ENCODE measurements at places on chromosomes 2 and 18.
A peak's percentile ranks its signal among the peaks of the same experiment; 100 is the strongest.

GRCh38 chr2:127261804-127262406 is 32.0 kb downstream of the ERCC3 start:
- DNase-seq = no peak

DNA sequence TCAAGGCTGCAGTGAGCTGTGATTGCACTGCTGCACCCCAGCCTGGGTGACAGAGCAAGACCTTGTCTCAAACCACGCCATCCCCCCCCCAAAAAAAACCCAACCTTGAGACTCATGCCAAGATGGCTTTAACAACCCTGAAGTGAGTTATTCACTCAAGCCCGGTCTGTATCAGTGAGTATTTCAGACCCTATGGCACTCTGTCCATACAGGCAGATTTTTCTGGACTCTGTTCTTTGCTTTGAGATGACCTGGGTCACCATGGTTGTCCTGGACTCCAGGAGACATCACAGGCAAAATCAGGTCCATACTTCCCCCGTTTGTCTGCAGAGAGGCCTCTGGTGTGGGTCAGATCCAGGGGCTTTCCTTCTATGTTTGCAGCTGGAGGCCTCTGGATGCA is 91.7 kb downstream of the TGOLN2 start:
- DNase-seq = no peak

- no peak for DNase-seq
These were observed 4.4 kb upstream of the DSC3 start for GRCh38 chr18:31046916-31047315.

- no peak for DNase-seq
These were observed 56.0 kb downstream of the EN1 start for GRCh38 chr2:118791483-118791882.

DNA sequence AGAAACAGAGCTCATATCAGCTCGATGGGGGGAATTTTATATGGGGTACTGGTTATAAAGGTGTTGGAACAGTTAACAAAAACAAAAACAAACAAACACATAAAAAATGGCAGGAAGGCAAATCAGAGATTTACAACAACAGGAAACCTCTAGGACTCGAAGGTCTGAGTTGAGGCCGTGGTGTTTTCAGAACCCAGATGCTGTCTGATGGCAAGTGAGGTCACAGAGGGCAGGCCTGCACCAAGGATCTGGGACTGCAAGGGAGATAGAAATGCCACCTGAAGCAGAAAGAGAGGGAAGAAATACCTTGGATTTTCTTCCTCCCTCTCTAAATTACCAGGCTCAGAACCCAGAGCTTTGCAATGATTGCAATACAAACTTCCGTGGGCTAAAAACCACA is 429.5 kb downstream of the ZNF521 start:
- DNase-seq = no peak

GRCh38 chr18:77573571-77573970 is 323.9 kb downstream of the GALR1 start:
- no peak for DNase-seq

- DNase-seq = no peak
These were observed 26.8 kb upstream of the NARS1 start for GRCh38 chr18:57648414-57648813.

DNA sequence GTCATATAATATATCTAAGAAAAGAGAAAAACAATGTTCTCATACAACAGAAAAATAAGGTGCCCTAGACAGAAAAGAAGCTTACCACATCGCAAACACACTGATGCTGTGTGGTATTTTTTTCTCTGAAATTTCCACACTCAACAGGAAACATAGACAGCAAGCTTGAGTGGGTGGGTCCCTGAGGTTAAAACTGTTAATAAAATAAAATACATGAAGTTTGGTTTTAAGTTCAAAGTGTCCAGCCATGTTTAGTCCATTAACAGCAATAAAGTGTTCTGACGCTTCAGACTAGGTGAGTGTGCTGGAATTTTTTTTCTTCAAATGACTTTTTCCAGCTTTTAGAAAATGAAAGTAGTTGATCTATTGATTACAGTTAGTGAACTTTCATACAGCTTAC is 83.3 kb upstream of the EPB41L5 start:
- DNase-seq = peak; percentile 3

DNA sequence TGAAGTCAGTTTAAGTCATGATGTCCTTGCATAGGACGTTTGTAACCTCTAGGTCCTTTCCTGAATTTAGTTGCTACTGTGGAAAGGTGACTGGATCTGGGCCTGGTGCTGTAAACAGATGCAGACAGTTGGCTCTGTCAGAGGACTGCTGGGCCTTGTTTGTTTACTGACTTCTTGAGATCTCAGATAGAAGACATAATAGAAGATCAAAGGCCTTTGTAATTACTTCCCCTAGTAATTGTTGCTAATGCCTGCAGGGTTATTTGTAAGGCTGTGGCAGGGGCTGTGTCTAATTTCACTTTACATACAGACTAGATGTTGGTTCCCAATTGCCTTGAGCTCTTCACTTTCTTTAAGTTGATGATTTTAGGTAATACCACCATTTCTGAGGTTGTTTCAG is 42.5 kb downstream of the LYPD6B start:
- no peak for DNase-seq

GRCh38 chr2:25483607-25484266 is 142.0 kb upstream of the DNMT3A start:
- no peak for DNase-seq

- no peak for DNase-seq
These were observed 29.0 kb downstream of the PIGN start for GRCh38 chr18:62157843-62158242.

- no peak for DNase-seq
These were observed 369.7 kb downstream of the RAD51AP2 start for GRCh38 chr2:17148407-17149145.

GRCh38 chr2:199704358-199705238 is 146.4 kb downstream of the FTCDNL1 start:
- DNase-seq = no peak

GRCh38 chr2:1665761-1666505 is 78.4 kb downstream of the PXDN start:
- DNase-seq = no peak

- DNase-seq = no peak
These were observed 162.7 kb upstream of the ETAA1 start for GRCh38 chr2:67234440-67234839.

DNA sequence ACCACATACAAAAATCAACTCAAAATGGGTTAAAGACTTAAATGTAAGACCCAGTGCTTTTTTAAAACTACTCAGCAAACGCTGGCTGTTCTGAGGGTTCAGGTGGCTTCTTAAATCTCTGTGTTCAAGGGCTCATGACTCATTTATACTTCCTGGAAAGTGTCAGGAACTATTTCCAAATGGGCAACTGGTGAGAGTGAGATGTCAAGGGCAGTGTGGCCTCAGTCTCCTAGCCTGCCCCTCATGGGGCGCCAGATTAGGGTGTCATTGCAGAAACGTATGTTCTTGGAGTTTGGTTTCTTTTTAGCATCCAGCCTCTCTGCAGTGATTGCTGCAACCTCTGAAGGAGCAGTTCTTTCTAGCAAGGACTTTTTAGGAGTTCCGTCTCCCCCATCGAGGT is 485.4 kb downstream of the TNS1 start:
- DNase-seq = no peak

GRCh38 chr2:229257985-229258384 is 13.1 kb downstream of the PID1 start:
- no peak for DNase-seq

DNA sequence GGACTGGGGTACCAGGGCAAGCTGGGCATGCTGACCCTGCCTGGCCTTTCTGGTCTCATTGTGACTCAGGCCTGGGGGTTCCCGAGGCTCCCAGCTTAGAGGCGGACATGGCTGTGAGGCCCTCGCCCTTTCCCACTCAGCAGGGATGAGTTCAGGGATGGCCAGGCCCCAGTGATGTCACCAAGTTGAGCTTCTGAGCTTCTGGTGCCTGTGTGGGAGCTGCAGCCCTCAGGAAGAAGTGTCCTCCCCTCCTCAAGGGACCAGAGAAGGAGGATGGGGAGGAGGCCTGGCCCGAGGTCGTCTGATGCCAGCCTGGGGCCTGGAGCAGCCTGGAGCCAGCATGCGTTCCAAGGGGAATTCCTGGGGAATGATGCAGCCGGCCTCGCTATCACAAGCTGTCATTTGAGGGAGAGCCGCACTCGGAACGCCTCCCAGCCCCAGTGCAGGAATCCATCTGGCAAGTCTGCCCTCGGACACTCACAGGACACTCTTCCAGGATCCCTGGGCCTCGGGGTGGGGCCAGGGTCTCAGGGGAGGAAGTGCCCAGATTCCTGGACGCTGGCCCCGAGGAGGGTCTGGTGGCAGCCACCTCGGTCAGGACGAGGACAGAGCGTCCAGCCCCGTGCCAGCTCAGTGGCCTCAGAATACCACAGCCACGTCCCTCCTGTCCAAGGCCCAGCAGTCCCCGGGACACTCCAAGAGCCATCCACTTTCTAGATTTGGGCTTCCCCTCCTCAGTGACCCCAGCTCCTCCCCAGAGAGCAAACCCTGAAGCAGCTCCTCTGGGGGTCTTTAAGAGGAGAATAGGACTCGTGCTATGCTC is 61.2 kb upstream of the GPC1 start:
- no peak for DNase-seq

DNA sequence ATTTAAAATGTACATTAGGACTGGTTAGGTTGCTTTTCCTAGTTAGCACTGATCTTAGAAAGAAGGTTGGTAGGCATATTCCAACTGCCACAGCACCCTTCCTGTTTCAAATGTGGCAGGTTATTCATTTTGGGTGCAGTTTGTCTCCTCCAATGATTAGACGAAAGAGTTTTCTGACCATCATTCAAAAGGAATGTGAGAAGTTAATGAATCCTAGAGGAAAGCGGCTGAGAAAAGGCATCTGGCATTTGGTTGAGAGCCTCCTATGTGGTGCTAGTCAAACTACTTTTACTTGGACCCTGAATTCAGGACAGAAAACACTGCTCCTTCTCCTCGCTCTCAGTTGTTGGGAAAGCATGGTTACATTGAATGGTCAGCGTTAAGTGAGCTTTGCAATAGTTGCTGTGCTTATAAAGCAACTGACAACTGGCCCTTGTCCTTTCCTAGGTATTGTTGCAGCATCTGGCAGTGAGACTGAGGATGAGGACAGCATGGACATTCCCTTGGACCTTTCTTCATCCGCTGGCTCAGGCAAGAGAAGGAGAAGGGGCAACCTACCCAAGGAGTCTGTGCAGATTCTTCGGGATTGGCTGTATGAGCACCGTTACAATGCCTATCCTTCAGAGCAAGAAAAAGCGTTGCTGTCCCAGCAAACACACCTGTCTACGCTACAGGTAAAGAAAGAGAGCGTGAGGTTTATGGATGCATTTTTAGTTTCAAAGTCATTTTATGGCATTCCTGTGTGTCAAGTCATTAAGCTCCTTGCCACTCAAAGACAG is 6.1 kb downstream of the TGIF1 start:
- DNase-seq = no peak

GRCh38 chr2:196372276-196372809 is 201.0 kb upstream of the STK17B start:
- DNase-seq = no peak

DNA sequence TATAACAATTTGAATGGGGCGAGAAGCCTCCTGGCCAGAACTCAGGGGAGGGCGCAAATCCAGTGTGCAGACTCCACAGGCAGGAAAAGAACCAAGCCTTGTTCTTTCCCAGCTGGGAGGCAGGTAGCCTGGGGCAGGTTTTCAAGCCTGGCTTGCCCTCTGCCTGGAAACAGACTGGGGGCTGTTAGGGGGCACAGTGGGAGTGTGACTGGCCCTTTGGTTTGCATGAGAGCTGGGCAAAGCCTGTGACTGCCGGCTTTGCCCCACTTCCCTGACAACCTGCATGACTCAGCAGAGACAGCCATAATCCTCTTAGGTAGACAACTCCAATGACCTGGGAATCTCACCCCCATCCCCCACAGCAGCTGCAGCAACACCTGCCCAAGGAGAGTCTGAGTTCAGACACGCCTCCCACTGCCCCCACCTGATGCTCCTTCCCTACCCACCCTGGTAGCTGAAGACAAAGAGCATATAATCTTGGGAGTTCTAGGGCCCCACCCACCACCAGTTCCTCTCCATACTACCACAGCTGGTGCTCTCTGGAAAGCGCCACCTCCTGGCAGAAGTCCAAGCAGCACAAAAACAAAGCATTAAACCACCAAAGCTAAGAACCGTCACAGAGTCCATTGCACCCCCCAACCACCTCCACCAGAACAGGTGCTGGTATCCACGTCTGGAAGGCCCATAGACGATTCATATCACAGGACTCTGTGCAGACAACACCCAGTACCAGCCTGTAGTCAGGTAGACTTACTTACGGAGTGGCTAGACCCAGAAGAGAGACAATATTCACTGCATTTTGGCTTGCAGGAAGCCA is 402.5 kb downstream of the STK39 start:
- DNase-seq = no peak

DNA sequence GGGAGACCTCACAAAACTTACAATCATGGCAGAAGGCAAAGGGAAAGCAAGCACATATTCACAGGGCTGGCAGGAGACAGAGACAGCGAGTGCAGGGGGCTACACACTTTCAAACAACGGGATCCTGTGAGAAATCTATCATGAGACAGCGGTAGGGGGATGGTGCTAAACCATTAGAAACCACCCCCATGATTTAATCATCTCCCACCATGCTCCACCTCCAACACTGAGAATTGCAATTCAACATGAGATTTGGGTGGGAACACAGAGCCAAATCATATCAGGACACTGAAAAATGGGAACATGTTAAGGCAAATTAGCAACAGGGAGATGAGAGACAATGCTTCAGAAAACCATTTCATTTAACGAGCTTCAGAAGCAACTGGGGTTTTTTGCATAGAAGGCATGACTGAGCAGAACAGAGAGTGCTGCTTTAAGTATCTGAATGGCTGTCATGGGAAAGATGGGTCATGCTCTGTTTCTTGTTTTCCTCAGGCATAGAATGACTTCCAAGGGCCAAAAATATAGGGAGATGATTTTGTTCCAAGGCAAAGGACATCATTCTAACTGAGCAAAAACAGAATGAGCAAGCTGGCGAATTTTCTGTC is 100.8 kb upstream of the MAP2 start:
- DNase-seq = no peak

GRCh38 chr2:187228986-187229385 is 219.1 kb downstream of the CALCRL start:
- DNase-seq = no peak

DNA sequence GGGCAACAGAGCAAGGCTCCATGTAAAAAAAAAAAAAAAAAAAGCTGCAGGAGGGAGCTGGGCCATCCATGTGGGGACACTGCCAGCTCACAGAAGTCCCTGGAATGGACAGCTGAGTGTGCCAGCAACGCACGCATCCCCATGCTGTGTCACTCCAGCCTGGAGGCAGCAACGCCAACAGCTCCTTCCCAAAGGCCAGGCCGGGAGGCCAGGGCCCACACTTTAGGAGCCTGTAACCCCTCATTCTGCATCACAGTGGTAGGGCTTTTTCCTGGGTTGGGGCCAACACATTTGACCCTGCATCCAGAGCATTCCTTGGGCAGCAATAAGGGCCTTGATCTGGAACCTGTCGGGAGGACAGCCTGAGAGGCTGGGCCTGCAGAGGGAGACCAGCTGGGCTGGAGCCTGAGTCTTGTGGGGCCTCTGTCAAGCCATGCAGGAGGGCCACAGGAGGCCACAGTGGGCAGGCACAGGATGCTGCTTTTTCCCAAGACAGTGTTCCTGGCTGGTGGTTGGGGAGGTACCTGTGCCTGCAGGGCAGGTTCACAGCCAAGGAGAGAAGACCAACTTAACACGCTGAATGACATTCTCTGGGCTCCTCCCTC is 16.8 kb upstream of the KCNK3 start:
- DNase-seq = no peak
